ENCODE measurements at places on chromosomes 3 and 15.

- no peak for DNase-seq
Measured at GRCh38 chr15:74775132-74775562, 6.7 kb upstream of the CSK start.

DNA sequence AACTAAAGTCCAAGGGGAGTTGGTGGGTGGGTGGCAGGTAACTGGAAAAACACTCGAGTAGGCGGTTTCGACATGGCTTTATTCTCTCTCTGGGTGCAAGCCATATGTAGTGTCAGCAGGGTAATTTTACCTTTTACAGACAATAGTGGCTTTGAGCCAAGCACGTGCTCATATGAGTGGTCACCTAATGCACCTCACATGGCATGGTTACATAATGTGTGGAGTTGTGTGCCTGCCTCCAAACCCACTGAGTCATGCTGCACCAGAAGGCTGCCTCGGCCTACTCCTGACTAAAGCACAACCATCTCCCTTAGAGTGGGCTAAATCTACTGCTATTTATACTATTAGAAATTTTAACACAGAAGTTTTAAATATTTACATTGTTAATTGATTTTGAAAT, 16.5 kb downstream of the CCRL2 start:
- no peak for DNase-seq

DNA sequence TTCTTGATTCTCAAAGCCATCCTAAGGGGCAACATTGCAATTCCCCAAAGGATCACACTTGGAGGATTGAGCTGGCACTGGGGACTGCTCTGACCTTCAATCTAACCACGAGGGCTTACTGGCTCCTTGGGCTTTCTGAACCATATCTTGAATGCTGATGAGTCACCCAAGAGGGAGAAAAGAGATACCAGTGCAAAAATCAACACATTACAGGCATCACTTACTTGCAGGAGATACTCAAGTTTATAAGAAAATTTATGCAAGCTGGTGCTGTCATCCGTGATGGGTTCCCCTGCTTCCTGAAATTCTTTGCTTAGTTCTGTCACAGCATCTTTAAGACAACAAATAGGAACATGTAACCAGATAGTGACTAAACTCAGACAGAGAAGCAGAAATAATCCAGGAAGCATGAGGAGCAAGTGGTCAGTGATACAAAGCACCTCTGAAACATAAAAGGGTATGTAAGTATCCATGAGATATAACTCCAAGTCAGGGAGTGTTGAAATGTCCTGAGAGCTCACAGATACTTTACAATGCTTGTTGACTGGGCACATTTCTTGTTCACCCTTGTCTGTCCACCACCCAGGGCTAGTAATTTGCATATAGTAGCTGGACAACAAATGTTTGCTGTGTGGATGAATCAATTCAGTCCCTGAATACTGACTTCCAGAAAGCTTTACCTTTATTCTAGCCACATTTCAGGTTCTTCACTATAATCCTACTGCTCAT, 14.1 kb downstream of the FYCO1 start:
- DNase-seq, result no peak

DNA sequence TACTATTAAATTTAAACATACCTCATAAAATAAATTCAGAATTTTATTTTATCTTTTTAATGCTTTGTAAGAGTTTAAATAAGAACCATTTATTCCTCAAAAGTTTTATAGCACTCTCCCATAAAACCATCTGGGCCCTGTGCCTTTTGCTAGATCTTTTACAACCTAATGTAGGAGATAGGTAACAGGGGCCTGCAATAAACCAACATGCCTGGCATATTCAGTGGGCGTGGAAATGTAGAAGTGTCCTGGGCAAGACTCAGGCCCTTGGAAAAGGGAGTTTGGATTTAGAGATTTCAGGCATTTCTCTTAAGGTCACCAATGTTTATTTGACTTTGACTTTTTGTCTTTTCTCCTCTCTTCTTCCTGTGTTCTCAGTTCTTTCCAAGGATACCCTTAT, 46.4 kb downstream of the POMGNT2 start:
- DNase-seq, result no peak

GRCh38 chr3:155069729-155070128, 10.4 kb upstream of the MME start:
- no peak for DNase-seq

GRCh38 chr3:32397941-32398340, 6.3 kb downstream of the CMTM7 start:
- DNase-seq, result no peak

GRCh38 chr3:134647902-134648760, 2.7 kb downstream of the KY start:
- DNase-seq, result no peak

DNA sequence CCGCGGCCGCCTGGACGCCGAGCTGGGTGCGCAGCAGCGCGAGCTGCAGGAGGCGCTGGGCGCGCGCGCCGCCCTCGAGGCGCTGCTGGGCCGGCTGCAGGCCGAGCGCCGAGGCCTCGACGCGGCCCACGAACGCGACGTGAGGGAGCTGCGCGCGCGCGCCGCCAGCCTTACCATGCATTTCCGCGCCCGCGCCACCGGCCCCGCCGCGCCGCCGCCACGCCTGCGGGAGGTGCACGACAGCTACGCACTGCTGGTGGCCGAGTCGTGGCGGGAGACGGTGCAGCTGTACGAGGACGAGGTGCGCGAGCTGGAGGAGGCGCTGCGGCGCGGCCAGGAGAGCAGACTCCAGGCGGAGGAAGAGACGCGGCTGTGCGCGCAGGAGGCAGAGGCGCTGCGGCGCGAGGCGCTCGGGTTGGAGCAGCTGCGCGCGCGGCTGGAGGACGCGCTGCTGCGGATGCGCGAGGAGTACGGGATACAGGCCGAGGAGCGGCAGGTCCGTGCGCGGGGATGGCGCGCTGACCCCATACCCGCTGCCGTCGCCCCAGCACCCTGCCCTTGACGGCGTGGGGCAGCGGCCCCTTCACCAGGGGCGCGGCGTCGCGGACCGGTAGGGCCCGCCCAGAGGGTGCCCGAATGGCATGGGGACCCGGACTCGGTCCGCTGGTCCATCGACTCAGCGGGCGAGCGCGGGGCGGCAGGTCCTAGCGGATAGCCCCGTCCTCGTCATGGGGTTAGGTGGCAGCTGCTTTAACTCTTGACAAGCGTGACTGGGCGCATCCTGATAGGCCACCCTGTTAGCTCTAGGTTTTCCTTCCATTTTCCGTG, 848 bp downstream of the SYNM start:
- peak; percentile 21 for DNase-seq

DNA sequence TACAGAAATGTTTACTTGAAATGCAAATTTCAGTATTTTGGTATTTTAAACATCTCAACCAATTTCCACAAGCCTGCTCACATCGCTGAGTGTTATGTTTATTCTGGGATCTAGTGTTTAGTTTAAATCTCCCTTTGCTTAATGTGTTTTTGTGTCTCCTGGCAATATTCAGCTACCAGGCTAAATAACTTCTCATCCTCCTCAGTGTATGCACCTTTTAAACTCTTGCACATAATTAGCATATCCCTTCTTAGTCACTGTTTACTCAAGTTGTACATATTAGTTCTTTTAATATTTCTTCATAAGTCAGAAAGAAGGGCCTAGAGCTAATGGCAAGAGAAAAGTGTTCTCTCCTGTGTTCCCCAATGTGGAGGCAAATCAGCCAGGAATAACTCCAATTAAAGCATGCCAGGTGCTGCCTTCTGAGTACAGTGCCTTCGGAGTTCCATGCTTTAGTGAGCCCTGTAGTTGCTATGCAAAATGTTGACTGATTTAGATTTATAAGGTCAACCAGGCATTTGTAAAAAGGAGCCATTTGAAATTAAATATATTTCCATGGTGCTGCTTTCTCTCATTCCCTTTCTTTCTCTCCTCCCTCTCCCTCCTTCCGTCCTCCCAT, 234.3 kb downstream of the GAP43 start:
- DNase-seq, result no peak

- no peak for DNase-seq
Measured at GRCh38 chr3:12995389-12996180, 77.6 kb downstream of the IQSEC1 start.

DNA sequence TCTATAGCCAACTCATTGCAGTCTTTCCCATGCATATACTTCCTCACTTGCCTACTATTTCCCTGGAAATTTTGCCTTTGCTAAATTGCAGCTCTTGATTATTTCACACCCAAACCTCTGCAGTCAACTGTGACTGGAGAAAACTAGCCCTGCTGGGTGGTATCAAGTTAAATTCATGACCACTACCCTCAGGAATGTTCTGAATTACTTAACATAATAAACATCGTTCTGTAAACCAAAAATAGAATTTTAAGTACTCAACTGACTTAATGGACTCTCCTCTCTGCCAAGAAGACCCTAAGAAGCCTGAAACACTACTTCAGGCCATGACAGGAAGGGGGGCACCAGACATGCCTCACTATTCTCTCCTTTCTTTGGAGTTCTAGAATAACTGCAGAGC, 1278.0 kb upstream of the GBE1 start:
- DNase-seq, result no peak

- peak; percentile 35 for DNase-seq
Measured at GRCh38 chr3:14925729-14926591, 21.4 kb upstream of the NR2C2 start.

- no peak for DNase-seq
Measured at GRCh38 chr3:109774108-109774507, 436.8 kb upstream of the DPPA4 start.

- no peak for DNase-seq
Measured at GRCh38 chr3:158571969-158572765, 1.2 kb downstream of the MLF1 start.

Measured in stromal cell of bone marrow (primary cell).